Upper lobe of right lung (tissue), 1 donor: ENCODE measurements at places on chromosomes 4 and X.

DNA sequence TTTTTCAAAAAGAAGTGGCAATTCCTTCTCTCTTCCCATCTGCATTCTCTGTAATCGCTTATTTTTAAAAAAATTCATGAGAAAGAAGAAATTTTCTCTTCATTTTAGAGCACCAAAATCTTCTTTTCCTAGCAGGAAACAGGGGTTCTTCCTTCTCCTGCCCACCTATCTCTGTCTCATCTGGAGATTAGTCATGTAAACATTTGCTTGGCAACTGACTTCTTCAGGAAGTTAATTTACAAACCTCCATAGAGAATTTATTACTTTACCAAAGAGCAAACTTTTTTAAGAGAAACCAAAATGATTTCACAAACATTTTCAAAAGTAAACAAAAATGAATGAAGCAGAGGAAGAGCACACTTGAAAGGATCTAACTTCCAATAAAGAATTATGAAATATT lies 13.5 kb downstream of the TTC29 start:
- DNase-seq, result no peak

- DNase-seq, result no peak
Observed at GRCh38 chrX:130216320-130216719, 44.6 kb downstream of the RAB33A start.

DNA sequence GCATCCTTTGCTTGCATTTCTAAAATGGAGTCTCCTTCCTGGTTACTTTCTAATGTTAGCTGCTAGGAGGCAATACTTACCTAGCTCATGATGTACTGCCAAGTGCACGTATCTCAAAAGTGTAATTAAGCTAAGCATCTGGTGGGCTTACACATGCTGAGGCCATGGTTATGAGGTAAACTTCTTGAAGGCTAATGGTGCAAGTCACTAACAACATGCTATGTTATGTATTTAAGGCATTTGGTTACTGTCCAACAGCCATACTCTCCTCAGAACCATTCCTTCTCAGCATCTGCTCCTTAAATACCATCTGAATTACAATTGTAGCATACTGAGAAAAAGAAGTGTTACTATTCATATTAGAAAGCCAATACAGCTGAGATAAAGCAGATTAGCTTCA lies 318.6 kb upstream of the BMP3 start:
- no peak for DNase-seq

- DNase-seq, result no peak
Observed at GRCh38 chr4:89720981-89721380, 116.0 kb downstream of the SNCA start.

GRCh38 chr4:158195297-158195696 lies 15.0 kb upstream of the TMEM144 start:
- DNase-seq, result no peak

- no peak for DNase-seq
Observed at GRCh38 chr4:1808851-1809753, 16.0 kb downstream of the FGFR3 start.

GRCh38 chr4:37486166-37486565 lies 200.0 kb downstream of the RELL1 start:
- no peak for DNase-seq

- no peak for DNase-seq
Observed at GRCh38 chrX:130772105-130772775, 130.8 kb downstream of the ENOX2 start.

DNA sequence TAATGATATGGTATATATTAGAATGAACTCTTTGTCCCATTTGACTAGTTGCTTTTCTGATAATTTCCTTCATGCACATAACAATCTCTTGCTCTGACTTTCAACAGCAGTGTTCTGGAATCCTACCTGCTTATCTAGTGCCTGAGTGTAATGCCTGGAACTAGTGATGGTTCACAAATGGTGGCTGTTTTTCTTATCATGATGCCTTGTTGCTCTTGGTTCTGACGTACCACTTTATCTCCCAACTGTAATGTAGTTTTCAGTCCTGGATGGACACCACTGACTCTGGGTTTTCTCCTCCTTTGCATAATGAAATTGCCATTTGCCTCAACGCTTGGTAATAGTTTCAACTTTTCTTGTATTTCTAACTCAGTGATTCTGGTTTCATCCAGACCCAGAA lies 25.5 kb upstream of the LUZP4 start:
- DNase-seq, result no peak

- no peak for DNase-seq
Observed at GRCh38 chr4:40190019-40190418, 6.8 kb upstream of the RHOH start.

- no peak for DNase-seq
Observed at GRCh38 chr4:100174985-100175383, 15.3 kb downstream of the DDIT4L start.

DNA sequence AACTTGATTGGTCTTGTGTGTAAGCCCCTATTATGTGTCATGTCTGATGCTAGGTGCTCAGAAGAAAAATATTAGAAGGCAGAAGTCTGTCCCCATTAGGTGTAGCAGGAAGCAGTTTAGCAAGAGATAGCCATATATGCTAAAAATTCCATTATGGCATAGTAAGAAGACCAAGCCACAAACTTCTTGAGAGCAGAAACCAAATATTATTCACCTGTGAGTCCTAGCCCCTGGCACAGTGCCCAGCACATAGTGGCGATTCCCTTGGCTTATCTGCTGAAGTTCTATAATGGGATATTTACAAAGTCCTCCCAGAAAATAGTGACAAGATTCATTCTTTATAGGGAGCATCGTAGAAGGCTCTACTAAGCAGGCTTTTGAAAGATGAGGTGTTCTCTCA lies 174.4 kb downstream of the RAB28 start:
- DNase-seq, result no peak
